Tongue (tissue), 3 donors: ENCODE measurements at places on chromosomes 4 and X. TPM values are rescaled to one million over a fixed set of nuclear protein-coding genes. Genes with fewer than 3 reads are reported as not detected.

Gene LAMTOR3
- total RNA-seq, result 35.2 TPM

GRCh38 chr4:83503974-83504373, 19.1 kb upstream of the ABRAXAS1 start:
- no peak for DNase-seq

DNA sequence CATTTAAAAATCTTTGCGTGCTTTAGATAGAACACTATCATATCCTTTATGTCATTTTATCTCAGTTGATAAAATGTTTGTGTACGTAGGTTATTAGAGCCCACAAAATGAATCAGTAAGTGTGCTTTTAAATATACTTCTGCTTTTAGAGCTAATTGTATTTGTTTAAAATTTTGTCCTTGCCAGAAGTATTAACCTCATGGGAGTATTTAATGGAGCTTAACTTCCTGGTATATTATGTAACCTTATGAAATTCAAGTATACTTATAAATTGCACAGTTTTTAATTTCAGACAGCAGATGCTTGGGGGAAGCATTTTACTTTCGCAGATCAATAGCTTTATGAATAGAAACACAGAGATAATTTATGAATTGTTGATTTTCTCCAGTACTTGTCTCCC, 90.2 kb downstream of the DIPK2B start:
- DNase-seq, result no peak

- no peak for DNase-seq
Measured at GRCh38 chr4:148431401-148431800, 10.8 kb downstream of the NR3C2 start.

GRCh38 chr4:2634014-2634413, 97.6 kb downstream of the FAM193A start:
- DNase-seq, result no peak
